PC-3 (cell line): ENCODE measurements at places on chromosomes 6 and 20. TPM values are rescaled to one million over a fixed set of nuclear protein-coding genes. Genes with fewer than 3 reads are reported as not detected.

DNA sequence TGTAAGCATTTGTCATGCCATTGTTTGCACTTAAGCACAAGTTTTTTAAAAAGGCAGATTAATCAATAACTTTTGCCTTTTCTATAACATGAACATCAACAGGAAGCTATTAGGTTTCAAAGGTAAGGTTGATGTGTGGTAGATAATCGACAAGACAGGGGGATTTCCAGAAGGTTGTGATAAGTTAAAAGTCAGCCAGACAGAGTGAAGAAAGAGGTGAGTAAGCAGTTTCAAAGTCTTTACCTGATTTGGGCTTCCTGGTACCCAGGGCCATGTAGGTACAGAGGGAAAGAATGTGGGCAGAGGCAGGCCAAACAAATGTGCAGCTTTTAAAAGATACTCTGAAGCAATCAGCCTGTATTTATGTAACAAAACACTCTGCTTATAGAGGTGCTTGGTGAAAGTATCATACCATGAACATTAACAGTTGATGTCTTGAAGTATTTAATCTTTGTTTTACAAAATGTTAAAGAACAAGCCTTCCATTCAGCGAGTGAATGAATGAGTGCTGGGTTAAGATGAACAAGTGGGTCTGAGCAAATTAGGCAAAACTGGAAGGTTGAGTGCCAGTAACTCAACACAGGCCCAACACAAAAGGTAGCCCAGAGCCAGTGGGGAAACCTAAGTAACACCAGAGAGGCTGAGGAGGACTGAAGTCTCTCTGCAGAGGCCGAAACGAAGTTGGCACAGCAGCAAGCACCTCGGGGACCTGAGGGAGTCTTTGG lies 60.2 kb downstream of the LRRC1 start:
- DNase-seq, result no peak
- H3K4me3 ChIP-seq, result no peak overlapping the region
- H3K27me3 ChIP-seq, result no peaks in the 10 kb centered on the region
- no peak overlapping the region for H3K27ac ChIP-seq
- H3K4me1 ChIP-seq, result no peaks in the 10 kb centered on the region

- DNase-seq, result no peak
- H3K4me1 ChIP-seq, result no peaks in the 10 kb centered on the region
- no peaks in the 10 kb centered on the region for H3K36me3 ChIP-seq
- no peaks in the 10 kb centered on the region for H3K27me3 ChIP-seq
- no peak overlapping the region for H3K4me3 ChIP-seq
Measured at GRCh38 chr6:103081876-103082630, 1688.5 kb downstream of the GRIK2 start.

DNA sequence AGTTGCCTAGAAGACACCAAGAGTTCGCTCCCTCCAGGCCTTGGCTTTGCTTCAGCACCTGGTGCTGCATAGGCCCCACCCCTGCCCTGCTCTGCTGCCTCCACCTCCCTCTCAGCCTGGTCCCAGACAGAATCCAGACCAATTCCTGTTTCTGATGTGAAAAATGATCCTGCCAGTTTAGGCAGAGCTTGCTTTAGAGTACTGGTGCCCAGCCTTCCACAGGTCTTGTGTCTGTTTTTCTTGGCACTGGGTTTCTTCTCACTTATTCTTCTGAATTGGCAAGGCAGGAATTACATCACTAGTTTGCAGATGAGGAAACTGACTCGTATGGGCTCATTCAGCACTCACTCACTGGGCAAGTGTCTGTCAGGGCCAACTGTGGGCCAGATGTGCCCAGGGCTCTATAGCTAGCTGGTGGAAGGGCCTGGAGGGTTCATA lies 53.0 kb downstream of the HLA-A start:
- no peak overlapping the region for H3K4me3 ChIP-seq
- H3K27ac ChIP-seq, result no peak overlapping the region
- H3K4me1 ChIP-seq, result peaks cover 12% of the 10 kb centered on the region
- no peaks in the 10 kb centered on the region for H3K36me3 ChIP-seq
- H3K27me3 ChIP-seq, result no peaks in the 10 kb centered on the region
- DNase-seq, result peak; percentile 3

GRCh38 chr20:34622821-34623451 lies 54.0 kb downstream of the PIGU start:
- H3K27me3 ChIP-seq, result no peaks in the 10 kb centered on the region
- DNase-seq, result no peak
- H3K4me3 ChIP-seq, result no peak overlapping the region
- H3K4me1 ChIP-seq, result peaks cover 33% of the 10 kb centered on the region
- H3K36me3 ChIP-seq, result peaks cover 9% of the 10 kb centered on the region; the same call in 1 of the 2 replicates

The FOXC1 gene
- 7.3 and 12.0 TPM in 2 replicates for total RNA-seq

The HDGFL1 gene
- not detected in 2 replicates for total RNA-seq

The KCNS1 gene
- not detected in 2 replicates for total RNA-seq
